GM23338 (cell line): ENCODE measurements at places on chromosomes 3 and 15.
A peak's percentile ranks its signal among the peaks of the same experiment; 100 is the strongest.

- H3K27me3 ChIP-seq, result no peaks in the 10 kb centered on the region
- no peak overlapping the region for H3K27ac ChIP-seq
- no peak overlapping the region for H3K4me3 ChIP-seq
- no peaks in the 10 kb centered on the region for H3K36me3 ChIP-seq
- DNase-seq, result no peak
- H3K4me1 ChIP-seq, result peaks cover 13% of the 10 kb centered on the region
These were observed 70.9 kb downstream of the IGSF11 start for GRCh38 chr3:118963711-118964110.

- H3K27ac ChIP-seq, result no peak overlapping the region
- no peak for DNase-seq
- H3K36me3 ChIP-seq, result no peaks in the 10 kb centered on the region; the same call in 1 of the 2 replicates
- no peaks in the 10 kb centered on the region for H3K27me3 ChIP-seq
These were observed 39.3 kb downstream of the NKIRAS1 start for GRCh38 chr3:23877329-23877980.

DNA sequence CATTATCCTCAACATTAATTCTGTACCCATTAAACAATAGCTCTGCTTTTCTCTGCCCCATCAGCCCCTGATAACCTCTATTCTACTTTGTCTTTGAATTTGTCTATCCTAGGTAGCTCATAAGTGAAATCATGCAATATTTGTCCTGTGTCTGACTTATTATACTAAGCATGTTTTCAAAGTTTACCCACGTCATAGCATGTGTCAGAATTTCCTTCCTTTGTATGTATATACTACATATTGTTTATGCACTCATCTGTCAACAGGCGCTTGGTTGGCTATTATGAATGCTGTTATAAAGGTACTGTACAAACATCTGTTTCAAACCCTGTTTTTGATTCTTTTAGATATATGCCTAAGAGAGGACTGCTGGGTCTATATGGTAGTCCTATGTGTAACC is 18.2 kb downstream of the CSNK1G1 start:
- H3K4me3 ChIP-seq, result no peak overlapping the region
- no peak for DNase-seq
- H3K4me1 ChIP-seq, result peaks cover 11% of the 10 kb centered on the region
- H3K36me3 ChIP-seq, result no peaks in the 10 kb centered on the region
- H3K27ac ChIP-seq, result no peak overlapping the region; the same call in 1 of the 2 replicates
- no peaks in the 10 kb centered on the region for H3K27me3 ChIP-seq

DNA sequence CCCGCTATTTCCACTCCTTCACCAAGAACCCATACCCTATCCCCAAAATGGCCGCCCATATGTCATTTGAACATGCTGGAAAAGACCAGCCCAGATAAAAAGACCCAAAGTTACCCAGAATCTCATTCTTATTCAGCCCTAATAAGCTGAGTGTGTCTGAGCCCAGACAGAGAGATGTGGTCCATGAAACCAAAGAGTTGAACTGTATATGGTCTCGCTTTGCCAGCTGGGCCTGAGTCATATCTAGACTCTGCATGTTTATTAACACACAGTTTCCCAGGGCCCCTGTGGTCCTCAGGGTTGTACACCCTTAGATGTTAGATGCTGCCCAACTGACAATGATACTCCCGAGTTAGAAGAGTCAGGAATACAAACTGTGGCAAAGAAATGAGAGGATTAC is 201.9 kb upstream of the STRIT1 start:
- no peaks in the 10 kb centered on the region; the same call in 1 of the 2 replicates for H3K4me1 ChIP-seq
- H3K27me3 ChIP-seq, result no peaks in the 10 kb centered on the region
- H3K36me3 ChIP-seq, result no peaks in the 10 kb centered on the region
- no peak for DNase-seq
- H3K27ac ChIP-seq, result no peak overlapping the region
- no peak overlapping the region for H3K4me3 ChIP-seq

- H3K36me3 ChIP-seq, result no peaks in the 10 kb centered on the region
- no peak overlapping the region for H3K4me3 ChIP-seq
- H3K27ac ChIP-seq, result no peak overlapping the region
- no peak for DNase-seq
- peaks cover 22% of the 10 kb centered on the region for H3K4me1 ChIP-seq
These were observed 110.0 kb upstream of the SLC4A7 start for GRCh38 chr3:27594096-27594690.

- no peaks in the 10 kb centered on the region for H3K36me3 ChIP-seq
- H3K4me1 ChIP-seq, result peaks cover 49% of the 10 kb centered on the region
- no peaks in the 10 kb centered on the region for H3K27me3 ChIP-seq
- peak overlapping the region; percentile 97 for H3K4me3 ChIP-seq
- peak; percentile 58 for DNase-seq
These were observed 525 bp downstream of the SETD2 start for GRCh38 chr3:47163169-47164006.

- no peak for DNase-seq
- H3K4me1 ChIP-seq, result peaks cover 28% of the 10 kb centered on the region
- H3K36me3 ChIP-seq, result no peaks in the 10 kb centered on the region
- H3K4me3 ChIP-seq, result no peak overlapping the region
These were observed 563.6 kb upstream of the NAALADL2 start for GRCh38 chr3:174295306-174296092.

GRCh38 chr3:190238871-190239270 is 83.4 kb downstream of the CLDN1 start:
- no peak overlapping the region for H3K27ac ChIP-seq
- peak; percentile 10 for DNase-seq
- H3K27me3 ChIP-seq, result no peaks in the 10 kb centered on the region
- no peaks in the 10 kb centered on the region for H3K4me1 ChIP-seq
- H3K4me3 ChIP-seq, result no peak overlapping the region

DNA sequence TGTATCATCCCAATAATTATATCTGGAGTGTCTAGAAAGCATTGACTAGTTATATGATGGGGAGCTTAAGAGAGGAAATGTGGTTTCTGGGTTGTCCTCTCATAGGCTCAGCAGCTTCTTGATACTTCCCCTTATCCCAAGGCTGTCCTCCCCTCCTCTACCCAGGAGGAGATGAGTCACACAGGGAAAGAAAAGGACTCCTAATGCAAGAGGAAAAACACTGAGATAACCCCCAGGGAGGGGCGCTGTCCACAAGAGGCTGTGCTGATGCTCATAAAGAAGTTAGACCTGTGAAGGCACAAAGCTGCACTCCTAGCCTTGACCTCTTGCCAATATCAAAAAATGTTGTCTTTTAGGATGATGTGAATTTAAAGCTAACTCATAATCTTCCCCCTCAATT is 28.8 kb upstream of the GYG1 start:
- no peak overlapping the region for H3K27ac ChIP-seq
- H3K4me1 ChIP-seq, result peaks cover 12% of the 10 kb centered on the region
- H3K4me3 ChIP-seq, result no peak overlapping the region
- no peaks in the 10 kb centered on the region for H3K36me3 ChIP-seq
- DNase-seq, result peak; percentile 81
- H3K27me3 ChIP-seq, result no peaks in the 10 kb centered on the region

GRCh38 chr15:100448481-100448880 is 80.3 kb downstream of the CERS3 start:
- H3K27ac ChIP-seq, result no peak overlapping the region
- H3K36me3 ChIP-seq, result no peaks in the 10 kb centered on the region
- peak; percentile 22 for DNase-seq
- no peaks in the 10 kb centered on the region for H3K4me1 ChIP-seq
- no peaks in the 10 kb centered on the region for H3K27me3 ChIP-seq

DNA sequence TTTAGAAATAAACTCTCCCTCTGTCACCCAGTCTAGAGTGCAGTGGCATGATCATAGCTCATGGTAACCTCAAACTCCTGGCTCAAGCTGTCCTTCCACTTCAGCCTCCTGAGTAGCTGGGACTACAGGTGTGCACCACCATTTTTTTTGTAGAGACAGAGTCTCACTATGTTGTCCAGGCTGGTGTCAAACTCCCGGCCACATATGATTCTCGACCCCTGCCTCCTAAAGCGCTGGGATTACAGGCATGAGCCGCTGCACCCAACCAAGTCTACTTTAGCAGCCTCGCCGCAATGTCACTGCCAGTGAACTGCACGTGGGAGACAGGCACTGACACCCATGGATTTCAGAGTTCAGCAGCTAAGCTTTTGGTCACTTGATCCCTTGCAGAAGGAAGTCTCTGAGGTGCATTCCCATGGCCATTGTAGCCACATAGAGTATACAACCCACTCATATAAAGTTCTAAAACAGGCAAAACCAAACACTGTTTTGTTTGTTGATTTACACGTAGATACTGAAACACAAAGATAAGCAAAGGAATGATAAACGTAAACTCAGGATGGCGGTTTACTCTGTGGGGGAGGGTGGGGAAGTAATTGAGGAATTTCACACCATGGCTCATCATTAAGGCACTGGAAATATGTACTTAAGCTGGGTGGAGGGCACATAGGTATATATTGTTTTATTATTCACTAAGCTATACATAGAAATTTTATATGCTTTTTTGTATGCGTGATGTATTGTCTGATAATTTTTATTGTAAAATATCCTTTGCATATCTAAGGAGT is 115.0 kb downstream of the MEX3B start:
- no peaks in the 10 kb centered on the region for H3K4me1 ChIP-seq
- no peak overlapping the region for H3K27ac ChIP-seq
- H3K36me3 ChIP-seq, result no peaks in the 10 kb centered on the region
- DNase-seq, result no peak
- H3K4me3 ChIP-seq, result no peak overlapping the region
- H3K27me3 ChIP-seq, result no peaks in the 10 kb centered on the region

GRCh38 chr15:39248204-39248603 is 332.7 kb upstream of the THBS1 start:
- H3K27ac ChIP-seq, result no peak overlapping the region
- no peak overlapping the region for H3K4me3 ChIP-seq
- H3K4me1 ChIP-seq, result peaks cover 4% of the 10 kb centered on the region; the same call in 1 of the 2 replicates
- no peaks in the 10 kb centered on the region for H3K27me3 ChIP-seq
- DNase-seq, result no peak

GRCh38 chr3:119649761-119650160 is 10.6 kb downstream of the POPDC2 start:
- peaks cover 21% of the 10 kb centered on the region for H3K4me1 ChIP-seq
- no peak for DNase-seq
- H3K27me3 ChIP-seq, result no peaks in the 10 kb centered on the region
- H3K4me3 ChIP-seq, result no peak overlapping the region

GRCh38 chr15:61671736-61672135 is 388.5 kb downstream of the VPS13C start:
- no peak for DNase-seq
- H3K4me1 ChIP-seq, result no peaks in the 10 kb centered on the region
- H3K36me3 ChIP-seq, result no peaks in the 10 kb centered on the region
- no peak overlapping the region for H3K4me3 ChIP-seq
- no peaks in the 10 kb centered on the region for H3K27me3 ChIP-seq
- no peak overlapping the region for H3K27ac ChIP-seq

- no peak overlapping the region for H3K4me3 ChIP-seq
- H3K36me3 ChIP-seq, result no peaks in the 10 kb centered on the region
- peaks cover 9% of the 10 kb centered on the region for H3K4me1 ChIP-seq
- no peak overlapping the region for H3K27ac ChIP-seq
- DNase-seq, result no peak
These were observed 56.1 kb downstream of the CCNL1 start for GRCh38 chr3:157103860-157104259.

DNA sequence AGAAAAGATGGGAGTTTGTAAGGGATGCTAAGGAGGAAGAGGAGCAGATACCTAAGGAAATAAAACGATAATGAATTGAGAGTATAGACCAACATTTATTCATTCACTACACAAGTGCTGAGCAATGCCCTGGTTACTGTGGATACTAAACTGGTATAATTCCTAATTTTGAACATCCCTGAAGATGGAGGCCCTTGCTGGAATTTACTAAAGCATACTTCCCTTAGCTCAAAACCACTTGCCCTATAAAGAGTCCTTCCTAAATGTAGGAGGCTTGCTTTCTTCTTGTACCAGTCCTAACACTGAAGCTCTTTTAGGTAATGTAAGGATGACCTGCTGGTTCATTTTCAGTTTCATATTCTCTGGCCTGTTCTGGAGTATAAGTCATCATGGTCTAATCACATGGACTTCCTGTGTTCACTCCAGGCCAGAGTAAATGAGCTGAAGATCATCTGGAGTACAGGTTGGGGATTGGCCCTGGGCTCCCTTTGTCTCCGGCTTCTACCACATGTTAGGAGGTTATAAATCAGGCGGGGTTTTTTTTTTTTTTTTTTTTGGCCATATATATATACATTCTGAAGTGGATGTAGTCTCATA is 40.1 kb upstream of the MTMR10 start:
- H3K4me1 ChIP-seq, result peaks cover 3% of the 10 kb centered on the region; the same call in 1 of the 2 replicates
- no peak overlapping the region for H3K4me3 ChIP-seq
- H3K36me3 ChIP-seq, result no peaks in the 10 kb centered on the region

DNA sequence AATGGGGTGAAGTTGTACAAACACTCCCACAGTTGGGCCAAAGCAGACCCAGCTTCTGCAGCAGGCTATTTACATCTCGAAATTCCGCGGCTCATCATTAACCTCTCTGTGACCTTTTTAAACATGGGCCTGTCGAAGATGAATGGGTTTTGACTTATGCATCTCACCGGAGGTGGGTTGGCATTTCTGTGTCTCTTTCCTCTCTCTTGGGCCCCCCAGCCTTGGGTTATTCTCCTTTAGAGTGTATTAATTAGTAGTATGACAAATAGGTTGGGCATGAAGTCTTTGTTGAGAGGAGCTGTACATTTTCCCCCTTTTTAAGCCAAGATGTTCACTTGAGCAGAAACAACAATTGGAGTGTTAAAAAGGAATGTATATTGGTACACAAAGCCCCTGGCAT is 9.8 kb downstream of the SMAD6 start:
- H3K4me3 ChIP-seq, result no peak overlapping the region
- no peak for DNase-seq
- peaks cover 16% of the 10 kb centered on the region for H3K4me1 ChIP-seq
- H3K27me3 ChIP-seq, result no peaks in the 10 kb centered on the region
- H3K27ac ChIP-seq, result no peak overlapping the region
- no peaks in the 10 kb centered on the region for H3K36me3 ChIP-seq

DNA sequence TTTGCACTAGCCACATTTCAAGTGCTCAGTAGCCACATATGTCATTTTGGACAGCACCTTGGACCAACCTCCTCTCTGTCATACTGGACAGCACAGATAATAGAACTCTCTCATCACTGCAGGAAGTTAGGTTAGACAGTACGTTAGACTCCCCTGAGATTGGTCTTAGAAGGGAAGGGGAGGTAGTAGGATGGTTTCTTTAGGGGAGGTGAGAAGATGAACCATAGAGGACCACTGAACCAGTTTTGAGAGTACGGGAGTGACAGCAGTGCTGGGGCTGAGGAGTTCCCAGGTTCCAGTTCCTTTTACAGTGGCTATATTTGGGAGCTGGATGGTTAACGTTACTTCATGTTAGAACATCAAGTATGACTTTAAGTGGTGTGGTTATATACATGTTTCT is 7.8 kb downstream of the LRCH3 start:
- H3K4me1 ChIP-seq, result 0 out of 2 replicates have a peak, but pooled peaks cover 6% of the 10 kb centered on the region
- no peak for DNase-seq
- no peak overlapping the region for H3K4me3 ChIP-seq
- H3K27me3 ChIP-seq, result no peaks in the 10 kb centered on the region
- H3K27ac ChIP-seq, result no peak overlapping the region

DNA sequence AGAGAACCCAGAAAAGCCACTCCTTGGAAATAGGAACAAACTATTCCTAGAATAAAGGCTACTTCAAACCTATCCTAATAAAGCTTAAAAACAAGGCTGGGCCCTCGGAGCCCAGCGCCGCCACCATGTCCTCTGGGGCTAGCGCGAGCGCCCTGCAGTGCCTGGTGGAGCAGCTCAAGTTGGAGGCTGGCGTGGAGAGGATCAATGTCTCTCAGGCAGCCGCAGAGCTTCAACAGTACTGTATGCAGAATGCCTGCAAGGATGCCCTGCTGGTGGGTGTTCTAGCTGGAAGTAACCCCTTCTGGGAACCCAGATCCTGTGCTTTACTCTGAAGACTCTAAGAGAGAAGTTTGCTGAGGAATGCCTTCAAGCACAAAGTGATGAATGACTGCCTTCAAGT is 63.2 kb downstream of the ADAM10 start:
- H3K4me3 ChIP-seq, result no peak overlapping the region
- peak overlapping the region; percentile 62; the same call in 1 of the 2 replicates for H3K27ac ChIP-seq
- no peaks in the 10 kb centered on the region for H3K36me3 ChIP-seq
- peak; percentile 69 for DNase-seq
- no peaks in the 10 kb centered on the region for H3K27me3 ChIP-seq
